Fibroblast of lung (primary cell): ENCODE measurements at places on chromosomes 1 and 21. TPM values are rescaled to one million over a fixed set of nuclear protein-coding genes. Genes with fewer than 3 reads are reported as not detected.

GRCh38 chr1:180577361-180577760 is 18.6 kb downstream of the OVAAL start:
- H3K4me3 ChIP-seq = no peak overlapping the region
- H3K27ac ChIP-seq = no peak overlapping the region
- DNase-seq = no peak
- no peaks in the 10 kb centered on the region for H3K4me1 ChIP-seq
- H3K36me3 ChIP-seq = no peaks in the 10 kb centered on the region

- peaks cover 21% of the 10 kb centered on the region for H3K4me1 ChIP-seq
- no peaks in the 10 kb centered on the region for H3K27me3 ChIP-seq
- no peaks in the 10 kb centered on the region for H3K36me3 ChIP-seq
- no peak overlapping the region for H3K27ac ChIP-seq
- DNase-seq = no peak
- H3K4me3 ChIP-seq = no peak overlapping the region
Measured at GRCh38 chr1:161085165-161085564, 4.2 kb downstream of the NECTIN4 start.

ZNF683 gene
- not detected in 2 replicates for total RNA-seq

SPATA21 gene
- not detected in 2 replicates for total RNA-seq

OR2L2 gene
- under 0.01 TPM in 1 of 2 replicates, not detected in the other for total RNA-seq
